ENCODE measurements at places on chromosomes 3 and 15. TPM values are rescaled to one million over a fixed set of nuclear protein-coding genes. Genes with fewer than 3 reads are reported as not detected.
A peak's percentile ranks its signal among the peaks of the same experiment; 100 is the strongest.

DNA sequence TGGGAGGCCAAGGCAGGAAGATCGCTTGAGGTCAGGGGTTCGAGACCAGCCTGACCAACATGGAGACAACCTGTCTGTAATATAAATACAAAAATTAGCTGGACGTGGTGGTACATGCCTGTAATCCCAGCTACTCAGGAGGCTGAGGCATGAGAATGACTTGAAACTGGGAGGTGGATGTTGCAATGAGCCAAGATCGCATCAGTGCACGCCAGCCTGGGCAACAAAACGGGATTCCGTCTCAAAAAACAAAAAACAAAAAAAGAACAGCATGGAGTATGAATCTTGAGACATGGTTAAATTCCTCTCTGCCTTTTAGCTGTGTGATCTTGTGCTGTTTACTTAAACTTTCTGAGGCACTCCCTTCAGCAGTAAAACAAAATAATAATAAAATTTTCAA is 244.9 kb downstream of the FGF12 start:
- DNase-seq: no peak

SMCO1 gene
- total RNA-seq: not detected

GASK1A gene
- total RNA-seq: 16.8 TPM

- no peak for DNase-seq
Measured at GRCh38 chr15:71392861-71393283, 277.6 kb downstream of the THSD4 start.

- peak; percentile 47 for DNase-seq
Measured at GRCh38 chr15:64152507-64153387, 1.2 kb downstream of the SNX22 start.

GRCh38 chr3:61638741-61639140 is 77.4 kb downstream of the PTPRG start:
- no peak for DNase-seq

DNA sequence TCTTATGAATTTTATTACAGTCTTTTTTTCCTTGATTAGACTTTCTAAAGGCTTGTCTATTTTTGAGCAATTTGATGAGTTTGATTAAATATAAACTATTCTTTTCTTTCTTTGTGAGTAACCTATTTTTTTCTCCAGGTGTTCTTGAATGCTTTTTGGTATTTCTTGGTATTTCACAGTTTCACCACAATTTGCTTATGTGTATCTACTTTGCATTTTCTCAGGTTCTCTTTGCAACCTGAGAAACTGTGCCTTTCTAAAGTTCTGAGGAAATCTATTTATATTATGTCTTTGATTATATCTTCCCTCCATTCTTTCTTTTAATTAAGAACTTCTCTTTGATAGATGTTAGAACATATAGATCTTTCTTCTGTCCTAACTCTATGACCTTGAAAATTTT is 117.1 kb upstream of the MLF1 start:
- no peak for DNase-seq

DNA sequence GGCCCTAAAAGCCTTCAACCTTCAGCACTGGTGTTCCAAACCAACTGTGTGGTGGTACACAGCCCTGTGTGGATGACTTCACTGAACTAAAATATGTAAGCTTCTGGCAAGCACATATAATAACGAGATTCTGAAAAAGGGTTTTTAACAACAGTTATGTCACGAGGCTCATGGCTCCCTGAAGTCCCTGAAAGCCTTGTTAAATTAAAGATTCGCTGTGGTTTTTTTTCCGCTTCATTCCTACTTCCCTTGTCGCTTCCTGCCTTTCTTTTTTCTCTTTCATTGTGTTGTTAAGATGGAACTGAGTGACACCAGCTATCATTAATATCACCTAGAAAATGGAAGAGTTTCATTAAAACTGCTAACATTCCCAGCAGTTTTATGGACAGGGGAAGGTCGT is 3.5 kb downstream of the RORA start:
- DNase-seq: no peak

- no peak for DNase-seq
Measured at GRCh38 chr3:30577788-30578187, 28.6 kb upstream of the TGFBR2 start.

GRCh38 chr3:34178415-34178814 is 380.0 kb downstream of the PDCD6IP start:
- no peak for DNase-seq

DNA sequence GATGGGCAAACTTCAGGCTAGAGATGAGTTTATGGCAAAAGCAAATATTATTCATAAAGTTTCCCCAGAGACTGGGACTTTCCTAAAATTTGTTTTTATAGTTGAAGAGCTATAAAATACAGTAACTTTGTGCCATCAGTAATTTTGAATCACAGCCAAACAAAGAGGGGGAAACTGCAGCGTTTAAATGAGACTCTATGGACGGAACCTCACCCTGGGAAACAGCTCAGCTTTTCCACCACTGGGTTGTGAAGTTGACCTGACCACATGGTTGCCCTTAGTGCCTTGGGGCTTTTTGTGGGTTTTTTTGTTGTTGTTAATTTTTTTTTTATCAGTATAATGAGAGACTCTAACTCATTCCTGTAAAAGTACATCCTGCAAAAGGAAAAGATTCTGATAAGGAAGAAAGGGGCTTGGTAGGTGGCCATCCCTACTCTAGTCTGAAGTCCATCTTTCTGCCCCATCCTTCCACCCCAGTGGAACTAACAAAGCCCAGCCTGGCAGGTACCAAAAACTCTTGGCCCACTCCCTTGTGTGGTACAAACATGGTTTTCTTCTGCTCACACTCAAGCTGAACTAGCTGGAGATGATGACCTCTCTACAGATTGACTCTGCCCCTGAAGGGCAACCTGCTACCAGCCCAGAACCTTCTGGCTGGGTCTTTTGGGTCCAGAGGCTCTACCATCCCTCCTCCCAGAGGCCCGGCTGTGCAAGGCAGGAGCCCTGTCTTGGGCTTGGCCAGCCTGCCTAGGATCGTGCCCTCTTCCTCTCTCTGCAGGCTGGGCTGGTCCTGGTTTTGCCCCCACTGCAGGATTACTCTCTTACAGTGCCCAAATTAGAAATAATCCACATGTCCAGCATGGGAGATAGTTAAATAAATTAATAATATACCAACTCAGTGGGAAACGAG is 41.2 kb downstream of the RLBP1 start:
- no peak for DNase-seq
